Common myeloid progenitor, CD34-positive (primary cell): ENCODE measurements at places on chromosomes 12 and 14.
A peak's percentile ranks its signal among the peaks of the same experiment; 100 is the strongest.

- DNase-seq, result no peak
- H3K36me3 ChIP-seq, result no peaks in the 10 kb centered on the region
- H3K4me1 ChIP-seq, result no peaks in the 10 kb centered on the region
- no peaks in the 10 kb centered on the region for H3K27me3 ChIP-seq
- no peak overlapping the region for H3K4me3 ChIP-seq
Observed at GRCh38 chr12:76106631-76107030, 22.1 kb upstream of the NAP1L1 start.

GRCh38 chr12:31583878-31584277, 7.1 kb downstream of the DENND5B start:
- H3K36me3 ChIP-seq, result no peaks in the 10 kb centered on the region
- H3K27ac ChIP-seq, result no peak overlapping the region
- no peak overlapping the region for H3K4me3 ChIP-seq
- H3K27me3 ChIP-seq, result no peaks in the 10 kb centered on the region

GRCh38 chr12:52200086-52200780, 8.4 kb upstream of the KRT80 start:
- H3K4me3 ChIP-seq, result no peak overlapping the region
- H3K4me1 ChIP-seq, result peaks cover 43% of the 10 kb centered on the region
- H3K27ac ChIP-seq, result no peak overlapping the region
- DNase-seq, result no peak
- no peaks in the 10 kb centered on the region for H3K36me3 ChIP-seq
- no peaks in the 10 kb centered on the region for H3K27me3 ChIP-seq

DNA sequence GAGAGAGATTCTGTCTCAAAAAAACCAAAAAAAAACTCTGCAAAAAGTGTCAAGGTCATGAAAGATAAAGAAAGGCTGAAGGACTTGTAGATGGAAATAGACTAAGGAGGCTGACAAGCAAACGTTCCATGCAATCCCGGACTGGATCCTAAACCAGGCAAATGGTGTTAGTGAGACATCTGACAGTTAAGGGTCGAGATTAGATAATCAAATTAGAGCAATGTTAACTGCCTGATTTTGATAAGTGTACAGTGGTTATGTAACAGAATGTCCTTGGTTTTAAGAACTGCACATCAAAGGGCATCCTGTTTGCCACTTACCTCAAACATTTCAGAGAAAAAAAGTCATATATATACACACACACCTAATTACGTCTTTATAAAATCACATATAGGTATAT, 3.5 kb upstream of the RAN start:
- no peak overlapping the region for H3K4me3 ChIP-seq
- no peaks in the 10 kb centered on the region for H3K27me3 ChIP-seq
- no peak for DNase-seq
- no peaks in the 10 kb centered on the region for H3K36me3 ChIP-seq
- H3K27ac ChIP-seq, result no peak overlapping the region

DNA sequence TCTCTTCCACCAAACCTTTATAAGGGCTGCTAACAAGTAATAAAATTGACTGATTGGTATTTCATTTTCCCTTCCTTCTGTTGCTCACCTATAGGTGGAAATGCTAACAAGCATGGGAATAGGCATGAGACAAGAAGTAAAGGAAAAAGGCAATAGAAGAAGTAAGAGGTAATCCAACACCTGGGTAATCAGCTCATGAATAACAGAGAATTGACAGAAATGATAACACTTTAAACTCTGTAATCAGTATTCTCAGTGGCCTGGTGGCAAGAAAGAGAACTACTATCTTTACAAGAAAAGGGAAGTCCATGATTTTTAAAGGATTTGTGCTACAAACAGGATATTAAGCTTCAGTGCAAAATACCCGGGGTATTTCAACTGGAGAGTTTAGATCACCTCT, 737.8 kb downstream of the RERGL start:
- DNase-seq, result no peak
- no peaks in the 10 kb centered on the region for H3K36me3 ChIP-seq
- no peaks in the 10 kb centered on the region for H3K27me3 ChIP-seq
- H3K4me1 ChIP-seq, result no peaks in the 10 kb centered on the region

- no peak overlapping the region for H3K4me3 ChIP-seq
- DNase-seq, result no peak
- H3K27me3 ChIP-seq, result peaks cover 8% of the 10 kb centered on the region
- H3K4me1 ChIP-seq, result no peaks in the 10 kb centered on the region
Observed at GRCh38 chr14:100578552-100578951, 8.7 kb downstream of the BEGAIN start.

DNA sequence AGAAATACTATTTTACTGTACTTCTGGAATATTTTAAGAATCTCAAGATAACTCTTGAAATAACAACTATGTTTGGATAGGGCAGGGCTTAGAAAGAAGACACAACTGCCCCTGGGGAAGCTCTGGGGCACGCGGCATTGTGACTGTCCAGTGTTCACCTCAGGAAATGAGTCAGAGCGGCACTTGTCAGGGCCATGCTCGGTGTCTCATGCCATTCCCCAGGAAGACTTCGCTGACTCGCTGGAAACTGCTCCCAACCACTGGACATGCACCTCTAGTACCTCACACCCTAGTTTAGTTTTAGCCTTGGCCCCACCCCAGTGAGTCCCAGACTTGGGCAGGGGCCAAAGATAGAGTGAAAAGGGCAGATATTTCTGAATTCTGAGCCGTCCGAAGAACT, 192.0 kb downstream of the TTC7B start:
- no peak for DNase-seq
- peaks cover 9% of the 10 kb centered on the region for H3K36me3 ChIP-seq
- no peak overlapping the region for H3K27ac ChIP-seq

DNA sequence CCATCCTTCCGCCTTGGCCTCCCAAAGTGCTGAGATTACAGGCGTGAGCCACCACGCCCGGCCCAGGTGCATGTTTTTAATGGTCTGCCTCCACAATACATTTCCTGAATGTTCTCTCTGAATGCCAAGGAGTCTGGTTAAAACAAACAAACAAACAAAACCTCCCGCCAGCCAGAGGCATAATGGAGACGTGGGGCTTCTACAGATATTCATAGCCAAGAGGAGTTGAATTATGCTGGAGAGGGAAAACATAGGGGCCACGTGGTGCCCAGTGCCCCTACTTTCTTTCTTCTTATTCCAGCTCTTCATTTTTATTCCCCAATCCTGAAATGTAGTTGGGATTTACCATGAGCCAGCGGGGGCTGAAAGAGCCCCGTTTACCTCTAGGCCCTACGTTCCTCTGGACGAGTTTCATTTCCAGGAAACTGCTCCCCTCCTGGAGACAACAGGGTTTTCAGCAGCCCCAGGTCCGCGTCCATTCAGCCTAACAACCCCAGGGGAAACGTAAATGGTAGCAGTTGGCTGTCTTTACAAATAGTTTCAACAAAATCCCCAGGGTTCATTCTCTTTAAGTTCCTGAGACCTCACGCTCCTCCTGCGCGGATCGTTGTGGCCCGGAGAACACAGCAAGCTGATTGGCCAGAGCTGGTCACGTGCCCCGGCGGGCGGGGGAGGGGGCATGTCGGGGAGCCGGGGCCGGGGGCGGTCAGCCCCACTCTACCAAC, 108.5 kb upstream of the ESRRB start:
- peak overlapping the region; percentile 62 for H3K4me3 ChIP-seq
- no peaks in the 10 kb centered on the region for H3K36me3 ChIP-seq
- H3K27ac ChIP-seq, result no peak overlapping the region
- peak; percentile 35 for DNase-seq
- H3K27me3 ChIP-seq, result peaks cover 26% of the 10 kb centered on the region
- peaks cover 10% of the 10 kb centered on the region for H3K4me1 ChIP-seq

- H3K36me3 ChIP-seq, result peaks cover 69% of the 10 kb centered on the region
- H3K4me1 ChIP-seq, result no peaks in the 10 kb centered on the region
- no peak for DNase-seq
- H3K4me3 ChIP-seq, result no peak overlapping the region
- H3K27ac ChIP-seq, result no peak overlapping the region
Observed at GRCh38 chr12:49557917-49558215, 10.1 kb downstream of the MCRS1 start.

DNA sequence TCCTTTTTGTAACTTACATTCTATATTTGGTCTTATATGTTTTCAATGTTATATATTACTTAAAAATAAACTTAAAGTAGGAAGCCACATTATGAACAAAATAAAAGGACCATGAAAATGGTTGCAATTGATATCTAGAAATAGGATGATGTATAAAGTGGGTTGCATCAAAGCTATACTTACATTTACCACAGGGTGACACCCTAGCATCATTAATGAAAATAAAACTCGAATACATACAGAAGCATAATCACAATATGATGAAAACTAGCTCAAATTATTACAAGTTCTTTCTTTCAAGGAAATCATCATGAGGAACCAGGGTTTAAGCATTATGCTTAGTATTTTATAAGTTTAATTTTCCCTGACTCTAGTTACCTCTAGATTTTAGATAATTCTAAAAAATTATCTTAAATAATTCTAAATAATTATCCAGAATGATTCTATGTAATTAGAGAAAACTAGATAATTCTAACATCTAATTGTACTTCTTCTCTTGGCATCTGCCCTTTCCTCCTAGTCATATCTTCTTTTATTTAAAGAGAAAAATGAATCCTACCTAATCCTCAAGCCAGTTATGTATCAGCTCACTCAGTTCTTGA, 31.2 kb downstream of the TAS2R7 start:
- no peaks in the 10 kb centered on the region for H3K4me1 ChIP-seq
- H3K27ac ChIP-seq, result no peak overlapping the region
- H3K4me3 ChIP-seq, result no peak overlapping the region
- H3K36me3 ChIP-seq, result no peaks in the 10 kb centered on the region
- peak; percentile 65 for DNase-seq
- H3K27me3 ChIP-seq, result peaks cover 1% of the 10 kb centered on the region

- peaks cover 44% of the 10 kb centered on the region for H3K27me3 ChIP-seq
- no peak overlapping the region for H3K4me3 ChIP-seq
- H3K36me3 ChIP-seq, result no peaks in the 10 kb centered on the region
- H3K27ac ChIP-seq, result no peak overlapping the region
Observed at GRCh38 chr14:53967606-53968005, 11.0 kb upstream of the BMP4 start.

DNA sequence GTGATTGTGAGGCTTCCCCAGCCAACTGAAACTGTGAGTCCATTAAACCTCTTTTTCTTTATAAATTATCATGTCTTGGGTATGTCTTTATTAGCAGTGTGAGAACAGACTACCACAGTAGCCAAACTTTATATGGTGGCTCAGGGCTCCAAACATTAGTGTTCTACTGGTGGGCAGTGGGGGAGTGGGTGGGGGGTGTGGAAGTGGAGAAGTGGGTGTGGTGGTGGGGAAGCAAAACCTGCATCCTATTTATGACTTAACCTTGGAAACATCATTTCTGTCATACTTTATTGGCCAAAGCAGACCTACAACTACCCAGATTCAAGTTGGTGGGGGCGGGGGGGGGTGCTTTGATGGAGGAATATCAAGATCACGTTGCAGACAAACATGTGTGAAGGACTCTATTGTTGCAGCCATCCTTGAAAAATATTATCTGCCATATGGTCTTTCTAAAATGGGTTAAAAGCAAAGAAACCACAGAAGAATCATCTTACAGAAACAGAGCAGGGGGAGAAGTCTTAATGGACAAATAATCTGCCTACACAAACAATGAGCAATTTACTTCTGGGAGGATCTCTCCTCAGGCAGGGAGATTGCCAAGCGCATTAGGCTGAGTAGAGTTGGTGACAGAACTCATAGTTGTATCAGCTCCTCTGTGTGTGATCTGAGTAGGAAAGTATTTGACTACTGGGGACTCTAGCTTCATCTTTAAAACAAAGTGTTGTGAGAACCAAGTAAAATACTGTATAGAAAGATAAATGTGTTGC, 1.4 kb upstream of the PWP1 start:
- no peak for DNase-seq
- peaks cover 4% of the 10 kb centered on the region for H3K36me3 ChIP-seq
- H3K4me1 ChIP-seq, result peaks cover 12% of the 10 kb centered on the region
- no peak overlapping the region for H3K27ac ChIP-seq
- peak overlapping the region; percentile 92 for H3K4me3 ChIP-seq
- no peaks in the 10 kb centered on the region for H3K27me3 ChIP-seq

DNA sequence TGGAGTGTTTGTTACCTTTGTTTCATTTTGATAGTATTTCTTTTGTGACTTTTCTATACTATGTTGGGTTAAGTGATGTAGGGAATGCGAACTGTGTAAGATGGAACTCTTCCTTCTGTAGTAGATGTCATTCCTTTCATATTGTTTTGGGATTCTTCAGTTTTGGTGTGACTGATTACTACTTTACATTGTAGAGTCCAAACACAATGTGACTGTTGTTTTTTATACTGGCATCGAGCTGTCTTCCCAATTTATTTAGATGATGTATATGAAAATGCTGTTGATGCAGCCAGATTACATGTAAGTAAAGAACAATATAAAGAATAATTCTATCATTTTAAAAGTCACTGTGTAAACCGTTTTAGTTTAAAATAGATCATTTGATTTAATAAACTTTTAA, 34.7 kb downstream of the WASHC4 start:
- H3K36me3 ChIP-seq, result peaks cover 55% of the 10 kb centered on the region
- no peaks in the 10 kb centered on the region for H3K4me1 ChIP-seq
- H3K27ac ChIP-seq, result no peak overlapping the region
- H3K27me3 ChIP-seq, result no peaks in the 10 kb centered on the region
- no peak for DNase-seq

- no peak overlapping the region for H3K4me3 ChIP-seq
- H3K27me3 ChIP-seq, result no peaks in the 10 kb centered on the region
- H3K27ac ChIP-seq, result no peak overlapping the region
Observed at GRCh38 chr12:66058554-66058953, 72.0 kb downstream of the LLPH start.

DNA sequence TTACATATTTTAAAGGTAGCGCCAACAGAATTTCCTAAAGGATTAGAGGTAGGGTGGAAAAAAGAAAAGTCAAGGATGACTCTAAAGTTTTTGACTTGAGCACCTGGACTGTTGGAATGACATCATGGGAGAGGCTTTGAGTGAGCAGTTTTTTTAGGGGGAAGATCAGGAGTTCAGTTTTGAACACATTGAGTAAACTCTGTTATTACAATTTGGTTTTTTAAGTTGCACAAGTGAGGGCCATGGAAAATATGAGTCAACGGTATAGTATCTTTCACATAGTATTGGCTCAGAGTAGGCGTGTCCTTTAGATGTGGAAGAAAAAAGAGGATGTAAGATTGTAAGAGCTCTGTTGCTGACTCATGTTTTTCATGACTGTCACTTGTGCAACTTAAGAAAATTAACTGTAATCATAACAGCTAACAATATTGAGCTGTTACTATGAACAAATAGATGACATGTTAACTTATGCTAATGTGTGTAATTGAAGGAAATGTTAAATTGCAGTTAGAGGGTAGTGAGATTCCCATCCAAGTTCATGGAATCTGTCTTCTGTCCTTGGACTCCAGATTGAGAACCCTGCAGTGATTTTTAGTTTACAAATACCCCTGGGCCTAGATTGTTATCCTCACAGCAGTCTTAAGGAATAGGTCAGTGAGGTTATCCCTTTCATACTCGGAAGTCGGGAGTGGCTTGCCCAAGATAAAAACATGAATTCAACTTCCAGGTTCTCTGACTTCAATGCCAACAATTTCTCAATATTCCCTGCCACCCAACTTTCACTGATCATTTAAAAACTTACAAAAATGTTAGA, 48.2 kb upstream of the ATP2B1 start:
- no peaks in the 10 kb centered on the region for H3K27me3 ChIP-seq
- peak overlapping the region; percentile 97 for H3K27ac ChIP-seq
- no peaks in the 10 kb centered on the region for H3K36me3 ChIP-seq
